ENCODE measurements at places on chromosomes 6 and 20.

DNA sequence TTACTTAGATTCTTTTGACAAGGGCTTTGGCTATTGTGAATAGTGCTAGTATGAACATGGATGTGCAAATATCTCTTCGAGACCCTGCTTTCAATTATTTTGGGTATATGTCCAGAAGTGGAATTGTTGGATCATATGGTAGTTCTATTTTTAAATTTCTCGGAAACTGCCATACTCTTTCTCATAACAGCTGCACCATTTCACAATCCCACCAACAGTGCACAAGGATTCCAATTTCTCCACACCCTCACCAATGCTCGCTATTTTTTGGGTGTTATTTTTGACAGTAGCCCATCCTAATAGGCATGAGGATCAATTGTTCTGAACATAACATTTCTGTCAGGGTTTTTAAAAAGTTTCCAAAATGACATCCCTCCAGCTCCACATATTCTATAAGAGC, 69.2 kb upstream of the ESR1 start:
- DNase-seq: no peak

- no peak for DNase-seq
Observed at GRCh38 chr6:131861381-131861780, 53.6 kb downstream of the ENPP1 start.

GRCh38 chr6:15107644-15108382, 138.1 kb upstream of the JARID2 start:
- no peak for DNase-seq

DNA sequence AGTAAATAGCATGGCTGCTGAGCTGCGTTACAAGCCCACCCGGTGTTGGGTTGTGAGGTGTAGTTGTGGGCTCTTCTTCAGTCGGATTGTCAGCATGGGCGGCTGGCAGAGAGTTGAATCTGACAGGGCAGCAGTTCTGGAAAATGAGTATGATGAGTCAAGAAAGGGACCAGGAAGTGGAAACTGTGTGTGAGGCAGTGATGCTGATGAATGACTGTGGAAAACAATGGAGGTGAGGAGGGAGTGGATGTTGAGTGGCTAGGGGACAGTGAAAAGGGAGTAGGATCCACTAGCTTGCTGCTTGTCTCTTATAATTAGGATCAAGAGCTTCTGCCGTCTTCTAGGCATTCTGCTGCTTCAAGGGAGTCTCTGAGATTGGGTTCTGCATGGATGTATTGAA, 154.3 kb downstream of the ESR1 start:
- no peak for DNase-seq

DNA sequence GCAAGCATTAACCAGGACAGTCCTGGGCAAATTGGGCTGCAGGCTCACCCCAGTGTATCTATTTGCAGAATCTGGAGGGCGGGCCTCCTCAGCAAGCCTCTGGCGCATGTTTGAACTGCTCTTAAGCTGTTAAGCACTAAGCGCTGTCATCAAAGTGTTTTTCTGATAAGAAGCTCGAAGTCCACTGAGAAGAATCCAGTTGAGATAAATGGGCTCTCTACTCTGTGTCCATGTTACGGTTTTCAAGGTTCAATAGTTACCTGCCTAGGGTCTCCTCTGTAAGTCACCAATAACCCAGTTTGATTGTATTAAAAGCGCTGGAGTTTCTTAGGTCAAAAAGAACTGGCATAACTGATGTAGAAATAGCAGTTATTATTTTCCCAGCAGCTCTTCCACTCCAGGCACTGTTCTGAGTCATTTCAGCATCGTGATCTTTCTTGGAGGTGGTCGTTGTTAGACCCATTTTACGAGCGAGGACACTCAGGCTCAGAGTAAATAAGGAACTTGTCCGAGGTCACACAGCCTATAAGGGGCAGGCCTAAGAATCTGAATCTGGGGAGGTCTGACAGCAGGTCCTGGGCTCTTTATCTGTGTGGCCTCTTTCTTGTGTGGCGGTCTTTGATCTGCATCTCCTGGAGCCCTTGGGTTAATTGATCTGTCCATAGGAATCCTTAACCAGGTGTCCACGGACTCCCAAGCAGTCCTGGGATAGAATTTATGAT, 207.4 kb upstream of the ZNF217 start:
- no peak for DNase-seq

DNA sequence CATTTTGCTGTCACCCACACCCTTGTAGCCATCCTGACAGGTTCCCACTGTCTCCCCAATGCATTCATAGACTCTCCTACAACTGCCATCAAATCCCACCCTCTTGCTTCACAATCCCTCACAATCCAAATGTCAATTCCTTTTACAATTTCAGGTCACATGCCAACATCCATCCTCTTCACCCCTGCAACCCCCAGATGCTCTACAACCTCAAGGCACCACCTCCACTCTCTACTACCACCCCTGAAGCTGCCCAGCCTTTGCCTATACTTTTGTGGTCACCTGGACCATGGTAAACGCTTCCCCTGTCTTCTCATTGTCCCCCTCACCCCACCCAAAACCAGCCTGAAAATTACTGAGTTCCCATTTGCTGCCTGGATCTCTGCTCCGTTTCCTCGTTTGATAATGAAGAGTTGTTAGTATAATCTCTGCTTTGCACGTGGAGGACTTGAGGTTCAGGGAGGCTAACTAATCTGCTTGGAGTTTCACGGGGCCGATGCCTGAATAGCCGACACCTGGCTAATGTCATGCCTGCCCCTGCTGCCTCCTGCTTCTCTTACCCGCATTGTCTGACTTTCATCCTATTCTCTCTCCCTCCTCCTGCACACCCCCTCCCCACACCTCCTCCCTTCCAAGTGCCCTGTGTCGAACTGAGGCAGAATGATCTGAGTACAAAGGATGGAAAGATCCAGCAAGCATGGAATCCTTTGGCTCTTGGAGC, 82.4 kb upstream of the TOX2 start:
- no peak for DNase-seq

- DNase-seq: no peak
Observed at GRCh38 chr6:101932704-101933103, 539.2 kb downstream of the GRIK2 start.

DNA sequence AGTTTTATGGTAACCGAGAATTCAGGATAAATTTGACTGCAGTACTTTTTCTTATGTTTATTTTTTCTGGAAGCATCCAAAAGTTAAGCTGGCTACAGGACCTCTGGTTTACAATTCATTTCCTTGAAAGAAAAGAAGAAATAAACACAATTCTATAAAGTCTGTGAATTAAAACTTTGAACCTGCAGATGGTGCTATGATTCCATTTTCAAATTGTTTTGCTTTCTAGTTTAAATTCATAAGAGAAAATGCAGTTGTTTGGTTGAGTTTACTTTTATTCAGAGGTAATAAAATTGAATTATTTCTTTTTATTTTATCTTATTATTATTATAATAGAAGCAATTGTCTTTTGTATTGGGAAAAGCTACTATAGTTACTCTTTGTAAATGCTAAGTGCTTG, 1.8 kb upstream of the VIP start:
- no peak for DNase-seq

- no peak for DNase-seq
Observed at GRCh38 chr20:54151075-54151439, 22.7 kb downstream of the CYP24A1 start.

DNA sequence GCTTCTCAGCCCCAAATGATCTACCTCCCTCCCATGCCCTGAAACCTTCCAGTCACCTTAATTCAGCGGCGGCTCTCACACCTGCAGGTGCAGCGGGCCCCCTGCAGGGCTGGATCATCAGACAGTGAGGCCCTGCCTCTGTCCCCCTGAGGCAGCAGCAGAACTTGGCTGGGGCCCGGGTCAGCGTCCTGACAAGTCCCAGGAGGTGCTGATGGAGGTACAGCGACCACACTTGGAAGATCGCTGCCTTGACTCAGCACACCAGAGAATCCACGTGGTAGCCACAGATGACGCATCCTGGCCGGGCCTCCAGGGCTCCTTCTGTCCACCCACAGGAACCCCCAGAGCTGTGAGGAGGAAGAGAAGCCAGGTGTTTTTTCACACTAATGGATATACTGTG, 116.4 kb upstream of the THBS2 start:
- DNase-seq: no peak

- peak; percentile 18 for DNase-seq
Observed at GRCh38 chr20:36919715-36920333, 31.7 kb downstream of the SAMHD1 start.

DNA sequence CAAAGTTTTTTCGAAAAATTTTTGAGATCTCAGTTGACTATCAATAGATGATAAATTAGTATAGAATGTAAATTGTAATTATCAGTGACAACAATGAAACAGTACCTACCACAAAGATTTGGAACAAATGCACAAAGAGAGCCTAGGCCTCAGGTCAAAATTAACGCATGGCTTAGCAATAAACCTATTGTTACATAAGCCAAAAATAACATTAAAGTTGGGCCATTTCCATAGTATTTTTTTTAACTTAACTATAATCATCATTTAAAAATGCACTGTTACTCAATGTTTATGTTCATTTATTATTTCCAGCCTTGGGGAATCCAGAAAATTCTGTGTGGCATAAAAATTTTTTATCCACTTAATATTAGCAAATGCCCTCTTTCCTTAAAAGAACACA, 117.0 kb downstream of the EPB41L2 start:
- no peak for DNase-seq

GRCh38 chr6:42726026-42726425, 3.6 kb upstream of the PRPH2 start:
- no peak for DNase-seq

GRCh38 chr6:11072101-11072500, 21.5 kb upstream of the SMIM13 start:
- no peak for DNase-seq

DNA sequence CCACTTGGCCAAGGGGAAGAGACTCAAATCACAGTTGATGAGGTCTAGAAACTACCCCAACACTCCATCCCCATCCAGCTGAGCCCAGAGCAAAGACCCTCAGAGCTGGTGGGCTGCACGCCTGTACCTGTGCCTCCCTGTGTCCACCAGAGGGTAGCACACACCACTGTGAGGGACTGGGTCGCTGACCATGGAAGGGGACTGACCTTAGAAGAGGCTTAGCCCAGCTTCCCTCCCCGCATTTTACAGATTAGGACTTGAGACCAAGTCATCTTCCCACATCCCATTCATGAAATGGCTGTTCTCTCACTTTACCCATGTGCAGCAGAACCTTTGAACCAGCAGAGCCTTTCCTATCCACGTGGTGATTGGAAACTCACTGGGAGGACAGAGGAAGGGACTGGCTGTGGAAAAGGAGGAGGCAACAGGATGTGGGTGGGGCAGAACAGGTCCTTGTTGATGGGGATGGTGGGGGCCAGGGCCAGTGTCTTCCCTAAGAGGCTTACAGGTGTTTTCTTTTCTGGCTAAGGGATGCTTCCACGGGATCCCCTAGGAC, 44.3 kb downstream of the CPXM1 start:
- DNase-seq: no peak

DNA sequence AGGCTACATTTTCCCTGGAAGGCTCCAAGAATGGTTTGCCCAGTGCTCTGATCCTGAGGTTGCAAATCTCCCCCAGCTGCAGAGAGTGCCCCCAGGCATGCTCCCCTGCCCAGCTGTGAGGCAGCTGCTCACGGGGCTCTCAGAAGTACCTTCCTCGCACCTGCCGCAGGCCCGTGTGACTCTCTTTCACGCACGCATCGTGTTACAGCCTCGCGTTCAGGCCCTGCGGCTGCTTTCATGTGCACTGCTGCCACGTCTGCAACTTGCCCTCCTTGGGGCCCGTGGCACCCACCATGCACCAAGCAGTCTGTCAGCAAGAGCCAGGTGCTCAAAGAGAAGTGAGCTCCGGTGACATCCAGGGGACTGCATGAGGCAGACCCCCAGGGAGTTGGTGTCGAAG, 28.6 kb upstream of the SPO11 start:
- DNase-seq: no peak

DNA sequence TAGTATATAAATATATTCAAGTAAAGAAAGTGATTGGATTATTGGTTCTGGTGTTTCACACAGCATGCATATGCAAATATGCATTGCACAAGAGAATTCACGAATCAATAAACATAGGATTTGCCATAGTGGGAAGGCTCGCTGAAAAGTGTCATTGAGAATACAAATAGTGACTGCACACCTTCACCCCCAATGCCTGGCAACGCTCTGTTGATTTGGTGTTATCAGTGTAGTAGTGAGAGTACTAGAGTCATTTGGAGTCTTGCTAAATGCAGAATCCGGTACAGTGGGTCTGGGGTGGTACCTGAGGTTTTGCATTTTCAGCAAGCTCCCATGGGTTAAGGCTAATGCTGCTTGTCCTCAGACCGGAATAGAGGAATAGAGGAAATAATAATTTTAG, 49.7 kb upstream of the NAA20 start:
- no peak for DNase-seq

GRCh38 chr6:150482883-150483409, 114.1 kb downstream of the IYD start:
- DNase-seq: no peak

DNA sequence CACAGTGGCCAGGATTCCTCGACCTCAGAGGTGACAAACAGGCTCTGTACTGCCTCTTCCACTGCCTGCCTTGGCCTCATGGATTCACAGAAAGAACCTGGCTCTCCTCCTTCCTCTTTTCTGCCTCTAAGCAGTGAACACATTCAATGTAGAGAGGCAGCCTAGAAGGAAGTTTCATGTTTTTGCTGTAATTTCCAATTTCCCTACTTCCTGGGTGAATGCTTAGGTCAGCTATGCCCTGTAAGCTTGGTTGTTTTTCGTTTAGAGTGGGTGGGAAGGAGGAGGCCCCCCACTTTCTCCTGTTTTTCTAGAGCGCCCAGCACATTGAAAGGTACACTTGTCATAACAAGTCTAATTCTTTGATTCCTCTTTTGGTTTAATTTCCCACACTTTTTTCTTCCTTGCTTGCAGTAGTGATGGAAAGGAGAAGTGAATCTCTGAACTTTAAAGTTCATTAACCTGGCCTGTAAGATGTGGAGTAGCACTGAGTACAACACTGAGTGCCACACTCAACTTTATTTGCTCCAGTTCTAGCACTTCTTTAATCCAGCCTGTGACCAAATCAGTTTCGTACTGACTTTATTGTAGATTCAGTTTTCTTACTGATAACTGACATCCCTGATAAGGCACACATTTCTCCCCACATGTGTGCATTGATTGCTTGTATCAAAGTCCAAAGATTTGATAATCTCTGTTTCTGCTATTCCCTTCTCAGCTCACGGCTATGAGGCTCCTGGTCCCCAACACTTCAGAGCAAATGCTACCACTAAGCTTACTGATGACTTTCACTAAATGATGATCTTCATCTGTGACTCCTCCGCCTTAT, 100.0 kb upstream of the MAN1A1 start:
- no peak for DNase-seq

- DNase-seq: no peak
Observed at GRCh38 chr6:95286874-95287273, 290.5 kb upstream of the MANEA start.

GRCh38 chr6:26554697-26555504, 16.7 kb downstream of the HMGN4 start:
- no peak for DNase-seq

DNA sequence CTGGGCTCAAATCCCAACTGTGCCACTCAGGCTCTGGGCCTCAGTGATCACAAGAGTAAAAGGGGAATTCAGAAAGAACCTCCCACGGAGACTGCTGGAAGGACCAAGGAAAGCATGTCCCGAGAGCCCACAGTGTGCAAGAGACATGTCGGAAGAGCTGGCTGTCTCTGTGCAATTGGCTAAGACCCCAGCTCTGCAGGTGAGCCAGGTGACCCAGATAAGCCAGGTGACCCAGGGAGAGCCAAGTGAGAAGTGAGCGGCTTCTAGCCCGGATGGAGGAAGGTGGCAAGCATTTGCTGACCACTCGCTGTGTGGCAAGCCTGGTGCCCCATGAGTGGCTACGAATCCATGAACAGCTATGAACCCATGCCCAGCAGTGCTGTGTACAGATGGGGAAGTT, 59.1 kb downstream of the RIPOR3 start:
- DNase-seq: no peak

GRCh38 chr20:23311947-23312506, 38.6 kb upstream of the NXT1 start:
- no peak for DNase-seq

- DNase-seq: no peak
Observed at GRCh38 chr6:70456735-70457134, 43.4 kb downstream of the FAM135A start.

All from activated gamma-delta T cell treated with anti-CD3 and anti-CD28 coated beads, Interleukin-2, amount 50 U/mL, for 16 hours (primary cell).